ENCODE measurements at places on chromosomes 16 and 17.

DNA sequence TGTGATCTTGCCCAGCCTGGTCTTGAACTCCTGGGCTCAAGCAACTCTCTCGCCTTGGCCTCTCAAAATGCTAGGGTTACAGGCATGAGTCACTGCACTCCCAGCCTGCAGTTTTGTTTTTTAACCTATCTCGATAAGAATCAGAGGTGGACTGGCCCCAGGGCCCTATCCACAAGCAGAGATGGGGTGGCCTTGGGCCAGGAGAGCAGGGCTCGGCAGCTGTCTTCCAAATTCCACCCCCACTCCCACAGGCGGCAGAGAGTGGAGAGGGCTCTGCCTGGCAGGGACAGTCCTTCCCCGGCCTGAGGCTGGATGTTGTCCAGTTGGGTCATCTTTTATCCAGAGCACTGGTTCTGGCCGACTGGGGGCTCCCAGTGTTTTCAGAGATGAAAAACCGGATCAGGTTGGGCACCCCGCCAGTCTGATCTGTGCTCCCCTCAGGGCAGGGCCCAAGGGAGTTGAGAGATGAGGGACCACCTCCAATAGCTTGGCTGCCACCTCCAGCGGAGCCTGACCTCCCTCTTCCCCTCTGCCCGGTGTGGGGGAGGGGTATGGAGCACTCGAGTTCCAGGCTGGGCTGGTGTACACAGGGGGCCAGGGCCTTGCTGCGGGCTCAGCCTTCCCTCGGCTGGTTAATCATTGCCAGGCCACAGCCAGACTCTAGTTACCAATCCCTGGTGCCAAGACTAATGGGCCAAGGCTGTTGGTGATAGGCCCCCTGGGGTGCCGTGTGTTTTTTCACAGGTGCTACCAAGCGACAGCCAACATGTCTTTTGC, 30.3 kb upstream of the MYO15B start:
- DNase-seq = no peak

- DNase-seq = no peak
These were observed 23.6 kb downstream of the CUEDC1 start for GRCh38 chr17:57931488-57932137.

- DNase-seq = no peak
These were observed 14.9 kb upstream of the CBFB start for GRCh38 chr16:67013823-67014633.

DNA sequence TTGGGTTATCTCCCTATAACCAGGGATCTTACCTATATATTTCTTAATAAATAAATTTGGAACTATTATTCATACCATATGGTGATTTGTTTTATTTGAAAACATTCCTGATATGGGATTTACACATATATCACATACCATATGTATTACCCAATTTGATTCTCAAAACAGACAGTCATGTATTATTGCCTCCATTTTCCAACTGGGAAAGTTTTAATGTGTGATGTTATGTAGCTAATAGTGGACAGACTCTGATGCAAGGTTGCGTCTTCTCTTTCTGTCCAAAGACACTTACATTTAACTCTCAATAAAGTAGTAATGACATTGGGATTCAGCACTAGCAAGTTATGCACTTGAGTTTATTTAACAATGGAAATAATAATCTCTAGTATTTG, 1.1 kb downstream of the KRTAP9-9 start:
- DNase-seq = no peak

DNA sequence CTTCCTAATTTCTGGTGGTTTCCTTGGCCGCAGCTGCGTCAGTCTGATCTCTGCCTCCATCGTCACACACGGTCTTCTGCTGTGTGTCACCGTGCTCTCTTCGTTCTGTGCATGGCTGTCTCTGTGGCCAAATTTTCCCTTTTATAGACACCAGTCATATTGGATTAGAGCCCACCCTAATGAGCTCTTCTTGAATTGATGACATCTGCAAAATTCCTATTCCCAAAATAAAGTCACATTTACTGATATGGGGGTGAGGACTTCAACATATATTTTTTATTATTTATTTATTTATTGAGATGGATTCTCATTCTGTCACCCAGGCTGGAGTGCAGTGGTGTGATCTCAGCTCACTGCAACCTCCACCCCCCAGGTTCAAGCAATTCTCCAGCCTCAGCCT, 38.4 kb downstream of the GINS3 start:
- no peak for DNase-seq

GRCh38 chr16:22029632-22030031, 21.7 kb downstream of the MOSMO start:
- DNase-seq = no peak

GRCh38 chr16:3063625-3064386, 1.6 kb upstream of the IL32 start:
- DNase-seq = no peak

GRCh38 chr16:88799569-88800276, 3.9 kb upstream of the CDT1 start:
- DNase-seq = no peak

DNA sequence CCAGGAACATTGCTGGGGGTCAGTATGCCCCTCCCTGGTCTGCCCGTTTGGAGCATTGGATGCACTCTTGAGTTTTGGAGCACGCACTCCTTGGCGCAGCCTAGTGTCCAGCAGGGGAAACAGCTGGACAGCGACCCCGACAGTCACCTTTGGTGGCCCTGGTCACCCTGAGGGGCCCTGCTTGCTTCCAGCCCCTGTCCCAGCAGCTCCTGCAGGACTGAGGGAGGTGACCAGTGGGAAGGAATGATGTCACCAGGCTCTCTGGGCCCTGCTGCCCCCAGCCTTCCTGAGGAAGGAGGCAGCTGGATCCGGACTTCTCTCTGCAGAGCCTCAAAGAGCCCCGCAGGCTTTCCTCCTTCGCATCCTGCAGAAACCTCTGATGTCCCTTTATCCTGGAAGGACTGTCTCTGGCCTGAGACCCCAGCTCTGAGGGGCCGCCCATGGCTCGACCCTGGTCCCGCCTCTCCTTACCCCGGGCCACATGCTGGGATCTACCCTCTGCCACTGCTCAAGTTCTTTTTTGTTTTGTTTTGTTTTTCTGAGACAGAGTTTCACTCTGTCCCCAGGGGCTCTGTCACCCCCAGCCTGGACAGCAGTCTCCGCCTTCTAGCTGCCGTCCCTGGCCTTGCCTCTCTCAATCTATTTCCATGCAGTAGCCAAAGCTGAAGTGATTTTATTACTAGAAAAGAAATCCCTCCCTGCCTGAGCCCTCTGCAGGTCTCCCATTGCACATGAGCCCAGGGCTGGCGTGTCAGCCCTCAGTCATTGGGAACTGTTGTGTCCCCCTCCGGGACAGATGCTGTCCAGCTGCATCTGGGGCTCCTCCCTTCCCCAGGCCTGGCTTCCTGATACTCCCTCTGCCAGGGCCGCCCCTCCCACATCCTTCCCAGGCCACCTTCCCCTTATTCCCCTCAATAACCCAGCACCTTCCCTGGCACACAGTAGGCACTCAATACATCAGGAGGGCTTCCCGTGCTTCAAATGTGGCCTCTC, 11.6 kb downstream of the ZSCAN10 start:
- DNase-seq = no peak

DNA sequence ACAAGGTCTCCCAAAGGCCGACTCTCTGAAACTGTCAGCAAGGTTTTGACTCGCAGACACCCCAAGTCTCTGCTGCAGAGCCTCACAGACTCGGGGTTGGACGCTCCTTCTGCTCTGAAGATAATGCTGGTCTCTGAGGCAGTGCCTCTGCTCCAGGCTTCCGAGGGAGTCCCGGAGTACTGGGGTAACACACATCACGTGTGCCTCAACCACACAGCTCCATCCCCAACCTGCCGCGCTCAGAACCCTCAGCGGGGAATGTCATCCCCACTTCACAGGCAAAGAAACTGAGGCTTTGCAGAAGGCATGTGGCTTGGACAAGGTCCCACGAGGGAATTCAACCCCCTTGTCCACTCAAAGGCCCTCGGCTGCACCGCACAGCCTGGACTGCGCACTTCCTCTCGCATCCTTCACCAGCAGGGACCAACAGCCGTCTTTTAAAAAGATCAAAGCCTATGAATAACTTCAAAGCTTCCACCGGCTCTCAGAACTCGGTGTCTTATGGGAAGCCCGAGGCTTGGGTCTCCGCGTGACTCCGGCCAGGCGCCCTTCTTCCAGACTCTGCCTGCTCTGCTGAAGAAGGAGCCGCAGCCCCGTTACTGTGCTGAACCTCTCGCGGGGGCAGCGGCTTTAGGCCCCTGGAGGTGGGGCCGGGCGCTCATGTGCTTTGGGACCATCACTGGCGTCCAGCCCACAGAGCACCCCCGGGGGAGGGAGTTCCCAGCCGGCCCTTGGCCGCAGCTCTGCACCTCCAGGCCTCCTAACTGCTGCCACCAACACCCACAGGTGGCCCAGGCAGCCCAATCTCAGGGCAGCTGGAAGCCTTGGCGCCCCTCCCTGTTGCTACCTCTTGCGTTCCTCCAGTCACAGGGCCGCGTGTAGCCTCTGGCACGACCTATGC, 2.2 kb downstream of the TMEM204 start:
- no peak for DNase-seq

- peak; percentile 55 for DNase-seq
These were observed 874 bp downstream of the CMTM3 start for GRCh38 chr16:66605177-66605978.

DNA sequence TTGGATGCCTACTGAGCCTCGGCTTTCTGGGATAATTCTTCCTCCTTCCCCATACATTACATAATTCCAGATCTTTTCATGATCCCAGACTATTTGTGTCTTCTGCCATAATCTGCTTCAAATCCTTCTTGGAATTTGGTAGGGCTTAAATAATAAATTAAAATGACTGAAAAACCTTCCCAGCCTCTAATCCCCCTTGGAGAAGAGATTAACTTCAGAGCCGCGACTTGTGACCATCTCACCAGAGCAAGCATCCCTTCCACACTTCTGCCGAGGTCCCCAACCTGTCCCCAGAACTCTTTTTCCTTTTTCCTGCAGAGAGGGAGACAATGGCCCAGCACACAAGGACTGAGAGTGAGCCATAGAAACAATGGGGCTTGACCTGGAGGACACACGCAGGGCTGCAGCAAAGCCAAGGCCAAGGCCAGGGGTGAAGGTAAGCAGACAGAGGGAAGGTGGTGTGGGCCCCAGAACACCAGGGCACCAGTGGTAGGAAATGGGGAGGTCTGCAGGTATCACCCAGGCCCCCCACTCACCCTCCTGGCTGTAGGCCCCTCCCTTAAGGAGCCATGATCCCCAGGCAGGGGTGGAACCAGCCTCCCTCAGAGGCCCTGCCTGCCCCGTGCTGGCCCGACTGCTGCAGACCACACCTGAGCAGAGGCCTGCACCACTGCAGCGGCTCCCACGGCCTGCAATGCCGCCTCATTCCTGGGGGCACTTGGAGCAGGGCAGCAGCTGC, 9.6 kb upstream of the BCAR1 start:
- no peak for DNase-seq

GRCh38 chr17:75047398-75048098, 523 bp downstream of the KCTD2 start:
- no peak for DNase-seq

DNA sequence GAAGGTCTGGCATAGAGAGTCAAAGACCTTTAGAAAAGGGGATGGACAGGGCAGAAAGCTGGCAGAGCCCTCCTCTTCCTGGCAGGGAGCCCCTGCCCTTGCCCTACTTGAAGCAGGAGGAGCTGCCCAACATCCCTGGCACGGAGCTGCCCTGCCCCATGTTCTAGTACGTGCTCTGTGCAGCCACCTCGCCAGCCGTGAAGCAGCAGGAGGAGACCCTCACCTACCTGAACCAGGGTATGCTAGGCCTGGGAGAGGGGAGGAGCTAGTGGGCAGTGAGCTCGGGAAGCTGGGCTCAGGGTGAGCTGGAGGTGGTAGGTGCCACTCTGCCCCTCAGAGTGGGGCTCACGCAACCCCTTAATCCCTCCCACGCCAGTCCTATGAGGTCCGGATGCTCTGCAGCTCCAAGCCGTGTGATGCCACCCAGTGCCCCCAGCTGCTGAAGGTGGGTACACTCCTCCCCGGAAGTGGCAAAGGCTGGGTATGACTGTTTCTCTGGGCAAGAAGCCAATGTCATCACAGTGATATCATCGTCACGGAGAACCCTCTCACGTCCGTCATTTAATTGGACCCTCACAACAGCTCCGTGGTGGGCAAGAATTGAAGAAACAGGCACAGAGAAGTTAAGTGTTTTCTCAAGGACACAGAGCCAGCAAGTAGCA, 12.7 kb upstream of the STAC2 start:
- DNase-seq = peak; percentile 48

GRCh38 chr17:73594025-73594424, 50.2 kb downstream of the SDK2 start:
- no peak for DNase-seq

- no peak for DNase-seq
These were observed 40.1 kb downstream of the BPTF start for GRCh38 chr17:67865438-67865837.

GRCh38 chr16:86498671-86499439, 11.5 kb upstream of the FOXF1 start:
- no peak for DNase-seq

DNA sequence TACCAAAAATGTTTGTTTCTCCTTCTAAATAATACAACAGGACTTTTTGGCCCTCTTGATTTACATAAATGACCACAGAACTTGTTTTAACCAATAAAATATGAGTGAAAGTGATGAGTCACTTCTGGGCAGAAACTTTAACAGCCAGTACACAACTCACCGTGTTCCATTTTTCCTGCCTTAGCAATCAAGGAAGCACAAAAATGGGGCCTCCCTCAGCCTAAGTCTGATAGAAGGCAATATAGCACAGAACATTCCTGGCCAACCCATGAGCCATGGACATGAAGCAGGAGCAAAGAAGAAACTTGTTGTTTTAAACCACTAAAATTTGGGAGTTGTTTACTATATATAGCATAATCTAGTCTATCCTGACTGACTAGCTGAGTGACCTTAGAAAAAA, 61.1 kb upstream of the MTMR4 start:
- DNase-seq = peak; percentile 74

- no peak for DNase-seq
These were observed 90.6 kb downstream of the AMFR start for GRCh38 chr16:56334761-56335160.

- DNase-seq = no peak
These were observed 2.7 kb upstream of the ACE start for GRCh38 chr17:63474174-63474573.

DNA sequence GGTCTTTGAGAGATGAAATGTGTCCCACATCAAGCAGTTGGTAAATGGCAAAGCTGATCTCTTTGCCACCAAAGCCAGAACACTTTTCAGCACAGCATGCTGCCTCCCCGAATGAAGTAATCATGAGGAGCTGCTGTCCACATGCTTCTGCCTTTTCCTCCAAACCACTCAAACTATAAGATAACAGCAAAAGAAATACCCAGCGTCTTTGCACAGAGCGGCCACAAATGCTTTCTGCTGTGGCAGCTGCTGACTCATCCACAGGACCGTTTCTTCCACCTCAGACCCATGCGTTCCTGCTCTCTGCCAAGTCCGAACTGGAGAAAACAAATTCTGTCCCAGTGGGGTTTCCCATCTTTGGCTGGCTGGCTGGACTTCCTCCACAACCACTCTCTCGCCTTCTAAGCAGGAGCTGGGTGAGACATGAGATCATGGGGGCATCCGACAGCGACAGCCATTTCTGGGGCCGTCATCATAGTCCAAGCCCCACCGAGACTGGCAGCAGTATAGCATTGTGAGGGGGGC, 27.1 kb downstream of the TBC1D3B start:
- DNase-seq = peak; percentile 90

All from inflammatory macrophage treated with lipopolysaccharide for 4 hours (primary cell).